ENCODE measurements at places on chromosomes 12 and 14. TPM values are rescaled to one million over a fixed set of nuclear protein-coding genes. Genes with fewer than 3 reads are reported as not detected.

- no peak for DNase-seq
These were observed 72.4 kb downstream of the MAP1LC3B2 start for GRCh38 chr12:116631619-116632018.

GRCh38 chr12:102496591-102496990 lies 16.2 kb upstream of the IGF1 start:
- DNase-seq, result no peak

GRCh38 chr12:89461190-89461589 lies 63.4 kb downstream of the GALNT4 start:
- DNase-seq, result peak; percentile 64

DNA sequence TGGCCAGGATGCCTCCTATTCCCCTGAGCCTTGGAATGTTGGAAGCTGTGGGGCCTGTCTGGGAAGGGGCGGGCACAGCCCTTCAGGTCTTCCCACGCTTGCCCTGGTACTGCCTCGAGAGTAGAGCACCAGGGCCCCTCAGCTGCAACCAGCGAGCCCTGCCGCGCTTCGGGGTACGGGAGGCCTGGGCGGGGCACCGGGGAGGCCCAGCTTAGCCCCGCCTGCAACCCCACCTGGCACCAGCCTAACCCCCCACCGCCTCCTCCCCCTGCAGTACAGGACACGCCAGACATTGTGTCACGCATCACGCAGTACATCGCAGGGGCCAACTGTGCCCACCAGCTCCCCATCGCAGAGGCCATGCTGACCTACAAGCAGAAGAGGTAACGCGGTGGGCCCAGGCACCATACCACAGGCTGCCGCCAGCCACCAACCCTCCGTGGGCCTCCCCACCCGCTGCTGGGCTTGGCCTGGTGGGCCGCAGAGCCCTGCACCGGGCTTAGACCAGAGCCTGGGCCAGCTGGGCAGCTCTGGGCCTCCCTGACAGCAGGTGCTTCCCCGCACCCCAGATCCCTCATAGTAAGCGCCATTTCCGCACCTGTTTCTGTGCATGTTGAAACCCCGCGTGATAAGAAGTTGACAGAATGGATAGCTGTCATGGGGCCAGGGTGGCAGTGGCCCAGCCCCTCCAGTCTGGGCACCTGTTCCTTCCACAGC lies 13.6 kb upstream of the TEX22 start:
- no peak for DNase-seq

Gene CACNA2D4
- total RNA-seq, result not detected

GRCh38 chr14:24706351-24706750 lies 72.4 kb upstream of the GZMB start:
- DNase-seq, result no peak

Gene SLC5A8
- 0.08 TPM for total RNA-seq

- no peak for DNase-seq
These were observed 6.2 kb upstream of the RNU6-7 start for GRCh38 chr14:32195636-32196035.

- no peak for DNase-seq
These were observed 340.5 kb downstream of the TMEM121 start for GRCh38 chr14:105866841-105867321.

Gene IL22
- not detected for total RNA-seq

- no peak for DNase-seq
These were observed 44.4 kb upstream of the GPR68 start for GRCh38 chr14:91288876-91289275.

GRCh38 chr14:95683793-95684192 lies 2.4 kb upstream of the TCL1B start:
- DNase-seq, result peak; percentile 80

DNA sequence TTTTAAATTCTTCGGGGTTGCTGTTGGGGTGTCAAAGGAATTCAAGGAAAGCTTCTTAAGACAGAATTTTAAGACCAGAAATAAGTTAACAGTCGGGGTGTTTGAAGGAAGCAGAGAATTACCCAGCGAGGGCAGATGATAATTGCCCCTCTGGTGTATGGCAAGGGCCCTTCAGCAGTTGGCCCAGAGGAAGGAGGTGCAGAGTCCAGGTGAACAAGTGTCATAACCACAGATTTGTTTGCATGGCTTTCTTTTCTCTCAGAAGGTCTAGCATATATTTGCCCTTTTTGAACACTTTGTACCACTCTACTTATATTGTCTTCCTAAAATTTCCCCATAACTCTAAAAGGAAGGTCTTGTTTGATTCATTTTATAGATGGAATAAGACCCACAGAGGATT lies 1.8 kb downstream of the PDE6H start:
- DNase-seq, result no peak
